ENCODE measurements at places on chromosomes 6 and 20.

DNA sequence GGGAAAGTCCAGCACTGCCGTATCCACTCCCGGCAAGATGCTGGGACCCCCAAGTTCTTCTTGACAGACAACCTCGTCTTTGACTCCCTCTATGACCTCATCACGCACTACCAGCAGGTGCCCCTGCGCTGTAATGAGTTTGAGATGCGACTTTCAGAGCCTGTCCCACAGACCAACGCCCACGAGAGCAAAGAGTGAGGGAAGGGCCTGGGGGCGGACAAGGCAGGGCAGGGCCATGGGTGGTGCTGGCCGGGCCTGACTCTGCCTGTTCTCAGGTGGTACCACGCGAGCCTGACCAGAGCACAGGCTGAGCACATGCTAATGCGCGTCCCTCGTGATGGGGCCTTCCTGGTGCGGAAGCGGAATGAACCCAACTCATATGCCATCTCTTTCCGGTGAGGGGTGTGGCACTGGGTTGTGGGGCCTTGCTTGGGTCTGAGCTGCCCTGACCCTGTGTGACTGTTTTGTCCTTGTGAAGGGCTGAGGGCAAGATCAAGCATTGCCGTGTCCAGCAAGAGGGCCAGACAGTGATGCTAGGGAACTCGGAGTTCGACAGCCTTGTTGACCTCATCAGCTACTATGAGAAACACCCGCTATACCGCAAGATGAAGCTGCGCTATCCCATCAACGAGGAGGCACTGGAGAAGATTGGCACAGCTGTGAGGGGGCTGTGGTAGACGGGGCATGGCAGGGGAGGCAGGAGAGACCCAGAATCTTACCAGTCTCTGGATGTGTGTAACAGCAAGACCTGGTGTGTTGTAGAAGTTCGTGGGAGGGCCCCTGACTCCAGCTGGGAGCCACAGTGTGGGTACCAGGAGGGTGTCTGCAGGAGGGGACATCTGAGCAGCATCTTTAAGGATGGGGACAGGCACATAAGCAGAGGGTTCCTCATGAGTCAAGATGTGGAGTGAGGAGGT, 29.1 kb downstream of the PLCG1 start:
- DNase-seq, result no peak

GRCh38 chr6:43907789-43908472, 137.9 kb downstream of the VEGFA start:
- no peak for DNase-seq

- no peak for DNase-seq
These were observed 2.4 kb downstream of the LTB start for GRCh38 chr6:31579546-31580437.

DNA sequence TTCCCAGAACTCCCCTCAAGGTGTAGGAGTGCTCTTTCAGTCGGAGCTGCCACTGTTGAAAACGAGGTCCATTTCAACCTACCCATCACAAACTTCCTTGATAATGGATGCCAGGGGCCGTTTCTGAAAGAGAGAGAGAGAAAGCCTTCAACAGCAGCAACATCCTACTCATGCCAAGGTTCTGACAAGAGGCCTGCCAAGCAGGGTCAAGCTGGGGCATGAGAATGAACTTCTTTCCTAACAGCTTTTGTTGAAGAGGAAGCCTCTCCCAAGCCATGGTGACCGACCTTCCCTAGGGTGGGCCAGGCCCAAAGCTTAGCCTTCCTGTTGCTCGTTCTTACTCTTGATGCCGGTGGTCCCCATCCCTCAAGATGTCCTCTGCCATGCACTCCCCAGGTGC, 12.4 kb downstream of the ELMO2 start:
- DNase-seq, result no peak

DNA sequence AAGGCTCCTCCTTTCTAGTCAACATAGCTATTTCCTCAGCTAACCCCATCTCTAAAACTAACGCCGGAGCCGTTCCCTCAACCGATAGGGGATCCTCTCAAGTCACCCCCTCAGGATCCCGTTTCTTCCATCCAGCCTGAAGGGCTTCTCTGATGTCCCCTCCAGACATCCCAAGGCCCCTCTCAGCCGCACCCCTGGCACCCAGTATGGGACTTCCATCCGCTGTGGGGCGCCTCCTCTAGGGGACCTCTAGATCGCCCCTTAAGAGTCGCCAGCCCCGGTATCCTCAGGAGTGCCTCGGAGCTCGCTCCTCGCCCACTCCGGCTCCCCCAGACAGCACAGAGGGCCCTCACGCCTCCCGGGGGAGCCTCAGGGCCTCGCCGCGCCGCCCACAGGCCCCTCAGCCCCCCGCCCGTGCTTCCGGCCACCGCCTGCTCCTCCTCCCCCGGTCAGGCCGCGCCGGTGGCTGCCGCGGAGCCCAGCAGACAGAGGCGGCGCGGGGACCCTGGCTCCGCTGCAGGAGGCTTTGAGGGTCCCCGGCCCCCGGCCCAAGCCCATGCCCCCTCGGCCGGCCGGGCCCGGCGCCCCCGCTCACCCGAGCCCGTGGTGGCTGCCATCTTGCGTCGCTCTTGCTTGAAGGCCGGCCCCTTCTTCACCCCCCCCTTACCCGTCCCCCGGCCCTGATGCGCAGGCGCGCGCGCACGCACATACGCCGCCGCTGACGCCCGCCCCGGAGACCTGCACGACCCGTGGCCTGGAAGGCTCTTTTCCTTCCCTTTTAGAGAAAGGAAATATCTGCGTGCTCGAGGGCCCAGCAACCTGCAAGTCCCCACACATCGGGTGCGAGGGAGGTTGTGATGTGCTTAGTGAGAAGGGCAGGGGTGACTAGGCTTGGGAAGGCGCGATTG, at the start of gene UBE2V1:
Gene UBE2V1, minus strand, starts transcription at position 639 of the 908 bp plus-strand sequence. Its CDS starts 22 bp downstream, at position 617.
- peak; percentile 96 for DNase-seq

- no peak for DNase-seq
These were observed 29.3 kb upstream of the CTAGE9 start for GRCh38 chr6:131740161-131740560.

GRCh38 chr6:159108426-159108985, 60.7 kb upstream of the FNDC1 start:
- DNase-seq, result no peak

DNA sequence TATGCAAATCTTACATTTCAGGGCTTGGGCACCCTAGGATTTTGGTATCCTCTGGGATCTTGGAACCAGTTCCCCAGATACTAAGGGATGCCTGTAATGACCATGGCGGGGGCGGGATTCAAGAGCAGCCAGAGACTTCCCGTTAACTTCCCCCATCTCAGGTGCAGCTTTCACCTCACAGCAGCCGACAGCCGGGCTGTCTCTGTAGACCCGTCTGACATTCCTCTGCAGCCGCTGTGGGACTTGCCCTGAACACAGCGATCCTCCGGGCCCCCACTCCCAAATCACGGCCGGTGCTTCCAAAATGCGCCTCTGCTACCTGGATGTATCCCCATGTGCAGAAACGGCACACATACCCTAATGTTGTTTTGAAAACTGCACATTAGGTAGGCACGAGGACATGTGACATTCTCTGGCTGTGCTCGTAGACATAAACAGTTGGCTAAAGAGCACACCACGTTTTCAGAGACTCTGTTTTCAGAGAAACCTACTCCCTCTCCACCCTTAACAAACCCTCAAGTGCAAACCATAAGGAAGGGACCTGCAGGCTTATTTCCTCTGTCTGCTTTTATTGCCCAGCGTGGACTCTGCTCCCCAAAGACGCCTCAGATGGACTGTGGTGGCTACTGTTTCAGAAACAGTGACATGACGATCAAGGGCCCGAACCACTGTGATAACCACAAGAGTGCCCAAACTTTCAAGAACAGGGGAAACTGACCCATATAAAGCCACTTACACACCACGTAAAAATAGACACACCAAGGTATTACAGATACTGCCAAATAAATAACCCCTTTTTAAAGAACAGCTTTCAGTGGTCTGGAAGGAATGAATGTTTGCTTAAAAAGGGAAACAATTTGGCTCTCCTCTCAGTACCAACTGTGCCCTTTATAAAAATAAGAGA, 72.9 kb upstream of the FOXC1 start:
- no peak for DNase-seq

All from adipocyte (in vitro differentiated cells).